ENCODE measurements at places on chromosomes 12 and 14.

DNA sequence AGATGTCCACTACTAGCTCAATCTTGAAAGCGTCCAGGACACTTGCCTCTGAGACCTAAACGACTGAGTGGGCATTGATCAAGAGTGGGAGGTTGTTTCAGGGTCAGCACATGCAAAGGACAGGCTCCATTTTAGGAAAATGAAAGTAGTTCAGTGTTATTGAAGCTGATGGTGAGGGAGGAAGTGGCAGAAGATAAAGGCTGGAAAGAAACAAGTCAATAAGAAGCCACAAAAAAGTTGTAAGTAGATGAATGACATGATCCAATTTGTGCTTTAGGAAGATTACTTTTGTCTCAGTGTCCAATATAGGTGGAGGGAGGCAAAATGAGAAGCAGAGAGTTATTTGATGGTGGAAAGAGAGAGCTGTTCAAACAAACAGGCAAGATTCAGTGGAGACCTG lies 22.0 kb downstream of the GPR65 start:
- DNase-seq: no peak

GRCh38 chr12:131929581-131930456 lies 743 bp downstream of the PUS1 start:
- no peak for DNase-seq

GRCh38 chr12:58435647-58436046 lies 484.7 kb downstream of the LRIG3 start:
- no peak for DNase-seq

GRCh38 chr12:49369411-49370145 lies 2.3 kb downstream of the SPATS2 start:
- no peak for DNase-seq

DNA sequence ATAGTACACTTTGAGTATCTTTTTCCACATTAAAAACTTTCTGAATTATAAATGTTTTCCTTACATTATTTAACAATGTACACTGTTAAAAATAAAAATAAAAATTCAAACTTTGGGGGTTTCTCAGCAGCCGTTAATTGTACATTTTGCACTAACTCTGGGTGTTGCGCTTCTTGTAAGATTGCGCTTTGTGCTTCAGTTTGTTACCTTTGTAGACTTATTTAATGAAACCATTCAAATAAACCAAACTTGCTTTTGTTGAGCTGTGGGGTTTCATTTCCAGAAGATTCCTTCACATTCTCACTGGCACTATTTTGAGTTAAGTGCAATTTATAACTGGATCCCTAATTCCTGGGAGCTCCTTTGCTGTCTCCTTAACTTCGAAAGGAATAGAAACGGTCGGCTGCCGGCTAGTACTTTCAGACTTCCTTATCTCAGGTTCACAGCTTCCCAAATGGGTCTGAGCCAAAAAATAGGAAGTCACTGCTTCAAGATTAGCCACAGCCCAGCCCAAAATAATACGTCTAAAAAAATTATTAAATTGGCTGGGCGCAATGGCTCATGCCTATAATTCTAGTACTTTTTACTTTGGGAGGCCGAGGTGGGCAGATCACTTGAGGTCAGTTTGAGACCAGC lies 38.2 kb downstream of the RAD52 start:
- DNase-seq: no peak

GRCh38 chr14:51653079-51653774 lies 1.5 kb downstream of the FRMD6 start:
- no peak for DNase-seq

DNA sequence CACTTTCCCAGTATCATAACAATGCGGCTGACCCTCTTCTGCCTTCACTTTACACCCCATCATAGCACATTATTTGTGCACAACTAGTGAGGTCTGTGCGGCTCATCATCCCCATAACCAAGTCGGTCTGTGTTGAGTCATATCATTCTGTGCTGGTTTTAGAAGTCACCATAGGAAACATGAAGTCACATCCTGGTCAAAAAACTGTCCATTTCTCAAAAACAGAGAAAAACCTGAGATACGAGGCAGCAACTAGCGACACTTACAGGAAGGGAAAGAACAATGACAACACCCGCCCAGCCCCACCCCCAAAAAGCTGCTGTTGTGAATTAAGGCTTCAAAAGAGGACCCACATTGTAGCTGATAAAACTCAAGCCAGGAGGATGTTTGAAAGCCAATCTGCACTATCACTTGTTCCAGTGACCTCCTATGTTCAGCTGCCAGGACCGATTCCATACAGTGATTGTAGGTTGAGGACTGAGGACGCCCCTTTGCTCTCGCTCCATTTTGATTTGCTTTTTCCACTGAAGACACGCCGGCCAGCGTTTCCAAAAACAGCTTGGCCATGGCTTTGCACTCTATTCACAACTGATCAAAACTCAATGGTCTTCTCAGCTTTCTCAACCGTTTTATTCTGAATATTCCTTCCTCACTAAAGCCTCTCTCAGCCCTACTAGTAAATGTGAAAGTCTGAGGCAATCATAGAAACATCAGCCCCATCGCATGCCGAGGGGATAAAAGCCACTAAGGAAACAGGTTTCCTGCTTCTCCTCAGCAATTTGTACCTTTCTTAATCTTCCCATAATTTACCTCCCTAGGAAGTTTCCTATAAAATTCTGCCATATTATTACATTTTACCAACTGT lies 87.5 kb downstream of the DUSP16 start:
- no peak for DNase-seq

DNA sequence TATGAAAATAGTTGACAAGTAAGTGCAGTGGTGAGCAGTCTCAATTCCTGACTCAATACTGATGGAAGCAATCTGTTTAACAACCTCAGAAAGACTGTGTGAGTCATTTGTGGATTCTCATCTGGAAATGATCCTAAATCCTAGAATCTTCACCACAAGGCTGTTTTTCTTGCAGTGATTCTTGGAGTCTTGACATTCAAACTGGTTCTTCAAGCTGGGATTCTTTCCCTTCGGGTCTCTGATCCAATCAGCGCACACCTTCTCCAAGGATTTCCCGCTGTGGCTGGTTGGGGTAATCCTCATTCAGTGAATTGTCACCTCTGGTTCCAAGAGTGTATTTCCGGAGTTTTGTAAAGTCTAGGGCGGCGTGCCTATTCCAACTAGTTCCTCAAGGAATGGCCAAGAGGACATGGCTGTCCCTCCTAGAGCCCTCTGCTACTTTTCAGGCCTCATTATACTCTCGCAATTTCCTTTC lies 37.7 kb upstream of the FOXJ2 start:
- no peak for DNase-seq

DNA sequence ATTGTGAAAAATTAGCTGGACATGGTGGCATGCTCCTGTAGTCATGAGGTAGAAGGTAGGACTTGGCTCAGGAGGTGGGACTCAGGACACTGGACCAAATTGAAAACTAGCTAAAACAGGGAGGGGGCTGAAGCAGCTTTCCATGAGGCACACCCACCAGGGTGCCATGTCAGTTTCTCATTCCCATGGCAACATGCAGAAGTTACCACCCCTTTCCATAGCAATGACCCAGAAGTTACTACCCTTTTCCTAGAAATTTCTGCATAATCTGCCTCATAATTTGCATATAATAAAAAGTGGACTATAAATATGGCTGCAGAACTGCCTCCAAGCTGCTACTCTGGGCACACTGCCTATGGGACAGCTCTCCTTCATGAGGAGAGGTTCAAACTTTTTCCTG lies 38.5 kb downstream of the ERO1A start:
- DNase-seq: no peak

DNA sequence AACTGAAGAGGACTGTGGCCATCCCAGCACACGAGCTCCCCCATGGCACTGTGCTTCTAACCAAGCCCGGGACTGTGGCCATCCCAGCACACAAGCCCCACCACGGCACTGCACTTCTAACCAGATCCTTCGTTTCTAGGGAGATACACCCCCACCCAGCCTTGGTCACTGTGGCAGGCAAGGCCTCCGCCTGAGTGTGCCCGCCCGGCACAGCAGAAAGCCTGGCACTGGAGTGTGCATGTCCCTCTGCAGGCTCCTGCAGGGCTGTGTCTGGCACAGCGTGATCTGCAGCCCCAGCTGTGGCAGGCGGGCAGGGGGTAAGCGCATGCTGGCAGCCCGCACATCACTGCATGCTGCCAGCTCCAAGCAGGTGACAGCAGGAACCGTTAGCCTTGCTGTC lies 49.8 kb downstream of the CCDC85C start:
- no peak for DNase-seq

GRCh38 chr12:17456486-17456885 lies 633.5 kb downstream of the RERGL start:
- DNase-seq: no peak

DNA sequence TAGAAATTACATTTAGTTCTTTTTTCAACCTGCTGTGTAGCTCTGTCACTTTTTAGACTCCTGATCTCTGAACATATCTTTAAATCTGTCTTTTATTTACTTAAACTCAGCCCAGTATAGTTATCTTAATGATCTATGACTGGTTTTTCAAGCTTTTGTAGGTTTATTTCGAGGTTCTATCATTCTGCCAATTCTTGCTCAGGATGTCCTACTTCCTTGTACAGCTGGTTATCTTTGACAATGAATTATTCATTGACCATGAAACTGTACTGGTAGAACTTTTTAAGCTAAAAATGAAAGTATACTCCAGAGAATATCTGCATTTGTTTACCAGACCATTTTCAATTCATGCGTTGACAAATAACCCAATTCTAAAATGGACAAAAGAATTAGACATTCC lies 37.8 kb downstream of the TC2N start:
- no peak for DNase-seq

DNA sequence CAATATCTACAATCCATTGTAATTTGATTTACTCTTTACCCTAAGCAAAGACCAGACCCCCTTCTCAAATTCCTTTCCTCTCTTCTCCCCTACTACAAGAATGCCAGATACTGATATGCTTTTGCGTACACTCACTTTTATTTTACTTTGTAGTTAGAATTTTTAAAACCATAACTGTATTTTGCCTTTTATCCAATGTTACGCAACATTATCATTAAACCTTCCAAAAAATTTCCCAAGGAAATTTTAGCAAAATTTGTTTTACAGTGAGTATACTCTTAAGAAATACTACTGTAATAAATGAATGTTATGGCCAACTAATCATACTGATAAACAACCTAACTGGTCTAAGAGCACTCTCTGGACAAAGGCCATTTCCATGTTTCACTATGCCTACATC lies 22.3 kb downstream of the ATP2B1 start:
- DNase-seq: no peak
